ENCODE measurements at places on chromosomes 7 and 10.

DNA sequence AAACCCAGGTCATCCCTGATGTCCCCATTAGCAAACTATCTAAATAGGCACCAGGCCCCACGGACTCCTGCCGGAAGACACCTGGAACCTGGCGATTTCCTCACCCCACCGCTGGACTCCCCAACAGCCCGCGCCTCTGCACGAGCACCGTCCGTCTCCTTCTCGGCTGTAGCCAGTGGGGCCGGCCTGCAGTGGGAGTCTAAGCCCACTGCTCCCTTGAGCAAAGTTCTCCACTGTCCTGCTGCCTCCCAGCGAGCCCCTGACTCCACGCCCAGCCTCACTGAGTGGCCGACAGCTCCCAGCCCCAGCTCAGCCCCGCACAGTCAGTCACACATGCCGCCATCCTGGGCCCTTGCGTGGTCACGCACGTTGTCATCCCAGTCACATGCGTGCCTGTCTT is 211.3 kb upstream of the PPP2R2D start:
- no peak for DNase-seq

DNA sequence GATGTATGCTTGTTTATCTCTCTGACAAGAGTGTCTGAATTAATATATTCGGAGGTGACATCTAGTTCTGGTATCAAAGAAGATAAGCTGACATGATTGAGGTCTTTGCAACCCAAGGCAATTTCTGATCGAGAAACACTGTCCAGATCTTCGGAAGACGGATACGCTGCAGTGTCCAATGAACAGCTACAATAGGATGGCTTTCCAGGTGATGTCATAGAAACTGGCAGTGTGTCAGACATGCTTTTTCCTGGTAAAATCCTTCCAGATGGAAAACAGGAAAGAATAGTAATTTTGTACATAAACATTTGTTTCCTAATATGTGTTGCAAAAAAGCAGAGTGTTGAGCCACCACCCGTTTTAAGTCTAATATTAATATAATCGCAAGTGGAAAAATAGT is 33.4 kb downstream of the VWDE start:
- DNase-seq = no peak

GRCh38 chr10:114359041-114359952 is 45.0 kb downstream of the AFAP1L2 start:
- DNase-seq = no peak

- no peak for DNase-seq
These were observed 674 bp upstream of the OSBPL3 start for GRCh38 chr7:24980534-24981170.

- no peak for DNase-seq
These were observed 121.7 kb downstream of the FANK1 start for GRCh38 chr10:126017961-126018560.

- DNase-seq = no peak
These were observed 258.8 kb upstream of the MYO3A start for GRCh38 chr10:25675204-25675603.

GRCh38 chr7:50209461-50210135 is 94.9 kb upstream of the IKZF1 start:
- DNase-seq = no peak

GRCh38 chr10:92755725-92756124 is 66.0 kb downstream of the HHEX start:
- DNase-seq = no peak

DNA sequence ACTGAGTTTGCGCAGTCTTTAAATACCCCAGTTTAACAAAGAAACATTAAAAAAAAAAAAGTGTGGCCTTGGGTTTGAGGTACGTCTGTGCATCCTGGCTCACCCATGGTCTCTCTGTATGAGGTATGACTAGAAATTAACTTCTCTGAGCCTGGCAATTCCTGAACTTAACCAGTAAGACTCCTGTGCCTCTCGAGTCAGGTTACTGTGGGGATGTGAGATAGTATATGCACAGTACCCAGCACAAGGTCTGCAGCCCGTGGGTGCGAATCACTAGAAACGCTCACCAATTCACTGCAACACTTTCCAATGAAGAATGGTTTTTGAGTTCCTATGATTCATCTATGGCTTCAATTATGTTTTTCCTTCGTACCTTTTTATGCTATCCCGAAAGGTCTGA is 149.9 kb downstream of the SFMBT2 start:
- DNase-seq = no peak

GRCh38 chr7:90834771-90835170 is 238.7 kb downstream of the CDK14 start:
- no peak for DNase-seq

GRCh38 chr7:128120116-128120515 is 88.9 kb upstream of the LRRC4 start:
- no peak for DNase-seq
